ENCODE measurements at places on chromosomes 2 and 18.

- DNase-seq: peak; percentile 14
Measured at GRCh38 chr18:5370332-5370731, 74.8 kb upstream of the ZBTB14 start.

DNA sequence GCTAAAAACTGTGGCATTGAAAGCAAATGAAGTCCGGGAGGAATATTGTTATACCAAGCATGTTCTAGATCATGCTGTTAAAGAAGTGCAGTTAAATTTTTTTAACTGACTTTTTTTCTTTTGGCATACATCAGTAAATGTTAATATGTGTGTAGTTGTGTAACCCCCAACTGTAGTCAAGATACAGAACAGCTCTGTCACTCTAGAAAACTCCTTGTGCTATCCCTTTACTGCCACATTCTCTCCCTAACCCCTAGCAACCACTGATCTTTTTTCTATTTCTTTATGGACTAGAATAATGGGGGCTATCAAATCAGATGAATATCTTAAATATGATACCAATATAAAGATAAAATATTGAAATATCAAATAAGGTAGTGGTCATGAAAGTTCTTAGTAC lies 46.4 kb downstream of the LCLAT1 start:
- no peak for DNase-seq

GRCh38 chr18:3209859-3210569 lies 9.8 kb downstream of the MYOM1 start:
- DNase-seq: no peak

DNA sequence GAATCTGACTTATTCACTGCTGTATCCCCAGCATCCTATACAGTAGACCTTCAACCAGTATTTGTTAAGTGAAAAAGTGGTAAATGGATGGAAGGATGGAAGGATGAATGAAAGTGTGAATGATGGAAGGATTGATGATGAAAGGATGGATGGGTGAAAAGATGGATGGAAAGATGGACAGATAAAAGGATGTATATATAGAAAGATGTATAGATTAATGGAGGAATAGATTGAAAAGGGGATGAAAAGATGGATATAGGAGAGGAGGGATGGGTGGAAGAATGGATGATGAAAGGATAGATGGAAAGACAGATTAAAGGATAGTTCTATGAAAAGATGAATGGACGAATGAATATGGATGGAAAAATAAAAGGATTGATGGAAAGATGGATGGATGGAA lies 50.0 kb downstream of the PSD4 start:
- DNase-seq: no peak

DNA sequence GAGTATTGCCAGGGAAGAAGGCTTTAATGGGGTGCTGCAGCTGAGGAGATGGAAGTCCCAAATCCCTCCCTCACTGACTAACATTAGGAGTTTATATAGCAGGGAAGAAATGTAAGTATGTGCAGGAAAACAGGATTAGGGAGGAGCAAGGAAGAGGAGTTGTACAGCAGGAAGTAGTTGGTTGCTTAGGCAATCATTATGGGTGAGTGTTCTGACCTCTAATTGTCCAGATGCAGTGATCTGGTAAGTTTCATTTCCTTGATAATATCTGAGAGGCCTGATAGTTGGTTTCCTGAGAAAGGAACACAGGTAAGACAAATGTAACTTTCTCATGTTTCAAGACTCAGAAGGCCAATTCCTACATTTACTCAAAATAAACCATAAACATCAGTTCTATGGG lies 331.9 kb upstream of the GULP1 start:
- DNase-seq: no peak

DNA sequence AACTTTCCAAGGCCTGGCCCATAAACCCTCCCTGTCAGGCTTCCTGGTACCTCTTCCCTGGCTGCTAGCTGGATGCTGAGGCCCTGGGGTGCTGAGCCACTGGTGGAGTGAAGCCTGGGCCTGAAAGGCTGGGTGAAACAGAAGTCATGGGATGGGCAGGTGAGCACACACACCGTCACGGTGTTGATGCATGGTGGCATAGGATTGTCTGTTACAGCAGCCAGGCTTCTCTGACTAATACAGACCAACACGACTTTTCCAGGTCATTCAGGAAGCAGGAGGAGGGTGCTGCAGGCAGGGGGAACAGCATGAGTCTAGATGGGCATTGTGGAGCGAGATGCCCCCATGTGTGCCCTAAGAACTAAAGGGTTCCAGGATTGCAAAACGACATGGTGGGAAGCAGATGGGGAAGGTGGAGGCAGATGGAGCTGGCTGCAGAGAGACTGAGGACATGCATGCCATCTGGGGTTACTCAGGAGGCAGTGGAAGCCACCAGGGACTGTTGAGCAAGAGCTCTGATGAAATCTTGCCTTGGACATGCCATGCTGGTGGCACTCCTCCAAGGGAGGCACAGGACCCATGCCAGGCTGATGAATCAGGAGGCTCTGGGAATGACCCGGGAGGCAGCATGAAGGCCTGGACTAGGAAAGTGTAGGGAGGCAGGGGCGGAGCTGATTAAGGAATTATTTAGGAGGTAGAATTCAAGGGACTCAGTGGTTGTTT lies 480.9 kb downstream of the TSN start:
- DNase-seq: no peak

DNA sequence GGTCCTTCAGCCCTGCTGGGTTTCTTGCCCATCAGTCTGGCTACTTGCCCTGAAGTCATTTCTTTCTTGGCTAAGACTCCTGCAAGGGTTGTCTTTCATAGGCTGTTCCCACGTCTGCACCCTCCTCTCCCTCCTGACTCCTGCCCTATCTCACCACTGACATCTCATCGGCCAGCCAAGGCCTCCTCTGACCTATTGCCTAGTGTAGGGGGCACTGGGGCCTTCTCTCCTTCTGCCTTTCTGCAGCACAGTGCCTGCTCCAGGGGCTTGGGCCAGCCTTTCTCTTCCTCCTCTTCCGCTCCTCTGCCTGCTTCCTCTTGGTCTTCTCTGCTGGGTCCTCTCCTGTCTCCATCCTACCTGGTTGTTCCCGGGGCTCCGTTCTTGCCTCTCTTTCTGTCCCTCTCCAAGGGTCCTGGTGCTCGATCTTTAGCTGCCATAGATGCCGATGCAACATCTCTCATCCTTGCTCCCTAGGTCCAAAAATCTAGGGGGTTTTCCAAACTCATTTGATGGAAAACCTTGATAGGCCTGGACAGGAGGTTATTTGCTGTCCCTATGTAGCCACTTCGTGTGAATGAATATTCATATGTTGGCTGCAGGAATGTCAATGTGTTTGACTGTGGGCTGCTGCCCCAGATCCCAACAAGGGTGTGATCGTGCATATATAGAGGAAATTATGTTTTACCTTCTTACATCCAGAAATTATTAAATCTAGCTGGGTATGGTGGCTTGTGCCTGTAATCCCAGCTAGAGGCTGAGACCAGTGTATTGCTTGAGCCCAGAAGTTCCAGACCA lies 9.7 kb upstream of the NT5DC4 start:
- no peak for DNase-seq

DNA sequence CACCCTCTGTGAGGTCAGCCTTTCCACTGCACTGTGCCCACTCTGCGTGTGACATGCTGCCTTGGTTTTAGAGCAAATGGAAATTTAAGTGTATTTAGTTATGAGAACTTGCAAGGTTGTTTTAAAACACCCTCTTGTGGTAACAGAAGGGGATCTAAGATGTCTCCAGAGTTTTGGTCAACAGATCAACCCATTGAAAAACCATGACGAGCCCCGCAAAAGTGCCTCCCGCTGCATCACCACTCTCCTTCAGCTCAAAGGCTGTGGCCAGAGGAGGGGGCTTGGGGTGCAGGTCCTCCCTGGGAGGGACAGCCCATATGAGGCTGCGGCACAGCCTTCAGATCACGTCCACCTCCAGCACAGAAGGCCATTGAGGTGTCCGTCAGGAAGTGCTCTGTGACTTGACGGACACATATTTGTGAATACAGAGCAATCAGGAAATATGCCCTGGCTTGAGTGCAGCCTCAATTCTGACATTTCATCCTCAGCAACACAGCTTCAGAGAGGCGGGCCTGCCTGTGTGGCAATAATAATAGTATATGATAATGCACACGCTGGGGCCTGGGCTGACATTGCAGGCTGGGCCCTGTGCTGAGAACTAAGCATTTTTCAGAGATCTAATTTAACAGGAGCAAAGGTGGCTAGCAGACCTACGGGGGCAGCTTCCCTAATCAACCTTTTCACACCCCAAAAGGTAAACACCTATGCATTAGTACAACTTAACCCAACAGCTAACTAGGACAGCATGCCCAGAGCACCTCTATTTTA lies 213.9 kb downstream of the ANAPC1 start:
- no peak for DNase-seq

DNA sequence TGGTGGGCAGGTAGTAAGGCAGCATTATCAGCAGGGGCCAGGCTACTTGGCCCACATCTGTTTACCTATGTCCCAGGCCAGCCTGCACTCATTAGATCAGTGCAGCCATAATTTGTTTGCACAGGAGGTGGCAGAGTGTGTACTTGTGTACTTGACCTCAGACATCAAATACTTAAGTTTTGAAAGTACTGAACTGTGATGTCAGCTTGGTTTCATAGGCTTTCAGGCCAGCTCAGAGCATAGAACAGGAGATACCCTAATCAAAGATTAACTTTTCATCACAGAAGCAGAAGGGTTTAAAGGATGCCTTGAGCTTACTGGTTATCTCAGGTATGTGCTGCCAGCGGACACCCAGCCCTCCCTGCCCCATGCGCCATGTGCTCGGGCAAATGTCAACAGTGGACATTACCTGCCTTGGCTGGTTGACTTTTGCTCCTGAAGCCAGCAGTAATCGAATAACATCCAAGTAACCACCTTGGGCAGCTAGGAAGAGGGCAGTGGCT lies 33.2 kb downstream of the ANKRD29 start:
- no peak for DNase-seq

DNA sequence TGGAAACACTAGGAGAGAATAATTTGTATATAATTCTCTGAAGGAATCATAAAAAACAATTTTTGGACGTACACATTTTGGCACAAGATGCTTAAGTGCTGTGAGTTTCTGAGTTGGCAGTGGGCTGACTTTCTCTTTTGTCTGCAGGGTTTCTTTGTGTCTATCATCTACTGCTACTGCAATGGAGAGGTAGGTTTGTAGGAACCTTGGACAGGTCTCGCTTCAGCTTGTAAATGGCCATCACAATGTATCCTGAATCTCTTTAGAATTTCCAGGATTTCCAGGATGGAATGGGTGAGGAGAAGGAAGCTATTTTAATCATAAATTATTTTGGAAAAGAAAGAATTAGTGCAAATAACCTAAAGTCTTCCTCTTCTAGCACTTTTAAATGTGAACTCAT lies 83.9 kb downstream of the PTH2R start:
- no peak for DNase-seq

DNA sequence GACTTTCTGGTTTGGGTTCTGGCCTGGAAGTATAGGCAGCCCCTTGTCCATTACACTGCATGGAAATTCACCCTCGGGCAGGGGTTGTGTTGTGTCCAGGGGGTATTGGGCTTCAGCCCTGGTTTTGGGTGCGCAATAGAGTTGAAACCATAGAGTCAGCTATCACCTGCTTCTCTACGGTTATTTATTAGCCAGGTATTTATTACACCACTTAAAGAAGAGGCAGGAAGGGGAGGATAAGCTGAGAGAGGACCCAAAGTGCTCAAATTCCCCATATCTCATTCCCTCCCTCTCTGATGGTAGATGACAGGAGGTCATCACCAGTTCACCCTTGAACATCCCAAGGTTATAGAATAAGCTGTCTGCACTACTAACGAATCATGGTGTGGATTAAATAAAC lies 133.4 kb downstream of the HRH4 start:
- no peak for DNase-seq

- no peak for DNase-seq
Measured at GRCh38 chr2:231707625-231707926, 749 bp upstream of the PTMA start.

DNA sequence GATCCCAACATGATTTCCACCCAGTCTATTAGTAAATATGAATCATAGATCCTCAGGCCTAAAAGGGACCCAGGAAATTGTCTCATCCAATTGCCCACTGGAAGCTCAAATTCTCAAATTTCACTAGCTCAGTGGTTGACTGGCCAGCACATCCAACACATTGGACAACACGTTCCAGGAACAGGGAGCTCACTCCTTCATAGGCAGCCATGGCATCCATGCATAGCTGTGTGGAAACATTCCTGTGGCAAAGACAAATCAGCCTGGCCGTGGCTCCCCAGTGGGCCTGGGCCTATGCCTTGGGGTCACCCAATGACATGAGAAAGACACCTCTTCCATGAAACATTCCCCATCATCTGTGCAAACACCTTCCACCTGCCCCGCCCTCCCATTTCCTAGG lies 261.1 kb downstream of the ANAPC1 start:
- DNase-seq: peak; percentile 12

DNA sequence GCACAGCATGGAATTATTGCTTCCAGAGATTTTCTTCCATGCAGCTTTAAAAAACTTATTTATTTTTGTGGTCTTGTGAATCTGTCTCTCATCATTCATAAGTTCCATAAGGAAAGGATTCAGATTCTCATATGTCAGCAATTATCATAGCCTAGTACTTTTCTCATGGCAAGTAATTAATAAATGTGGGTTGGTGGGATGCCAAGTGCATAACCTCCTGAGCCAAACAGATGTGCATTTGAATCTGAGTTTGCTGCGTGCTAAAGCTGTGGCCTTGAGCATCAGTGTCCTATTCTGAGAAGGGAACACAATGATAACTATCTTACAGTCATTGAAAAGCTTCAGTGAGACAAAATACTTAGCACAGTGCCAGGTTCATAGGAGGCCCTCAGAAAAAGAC lies 331.9 kb downstream of the PDE11A start:
- no peak for DNase-seq

- peak; percentile 10 for DNase-seq
Measured at GRCh38 chr2:148167241-148167766, 146.4 kb downstream of the MBD5 start.

- peak; percentile 79 for DNase-seq
Measured at GRCh38 chr2:219073413-219074129, 12.8 kb upstream of the IHH start.

- DNase-seq: peak; percentile 48
Measured at GRCh38 chr2:152718909-152719645, 657 bp downstream of the ARL6IP6 start.

DNA sequence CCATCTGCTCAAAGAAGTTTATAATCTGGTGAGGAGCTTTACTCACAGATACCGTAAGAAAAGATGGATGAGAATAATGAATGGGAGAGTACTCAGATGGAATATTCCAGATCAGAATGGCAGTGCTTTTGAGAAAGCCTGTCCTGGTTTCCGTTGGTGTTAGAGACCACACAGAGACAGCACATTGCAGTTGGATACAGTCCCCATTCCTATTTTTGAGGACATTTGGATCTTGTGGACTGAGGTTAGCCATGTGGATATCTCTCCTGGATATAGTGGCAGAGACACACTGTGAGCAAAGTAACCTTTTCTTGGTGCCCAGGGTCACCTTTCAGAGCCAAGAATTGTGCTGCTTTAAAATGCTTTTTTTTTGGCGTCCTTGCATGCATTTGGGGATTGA lies 63.7 kb downstream of the TANC1 start:
- DNase-seq: no peak

- no peak for DNase-seq
Measured at GRCh38 chr18:7953095-7953958, 386.2 kb downstream of the PTPRM start.

GRCh38 chr2:21333684-21334083 lies 209.9 kb downstream of the TDRD15 start:
- no peak for DNase-seq

Data from astrocyte of the spinal cord (primary cell).